ENCODE measurements at places on chromosomes 12 and 14.

DNA sequence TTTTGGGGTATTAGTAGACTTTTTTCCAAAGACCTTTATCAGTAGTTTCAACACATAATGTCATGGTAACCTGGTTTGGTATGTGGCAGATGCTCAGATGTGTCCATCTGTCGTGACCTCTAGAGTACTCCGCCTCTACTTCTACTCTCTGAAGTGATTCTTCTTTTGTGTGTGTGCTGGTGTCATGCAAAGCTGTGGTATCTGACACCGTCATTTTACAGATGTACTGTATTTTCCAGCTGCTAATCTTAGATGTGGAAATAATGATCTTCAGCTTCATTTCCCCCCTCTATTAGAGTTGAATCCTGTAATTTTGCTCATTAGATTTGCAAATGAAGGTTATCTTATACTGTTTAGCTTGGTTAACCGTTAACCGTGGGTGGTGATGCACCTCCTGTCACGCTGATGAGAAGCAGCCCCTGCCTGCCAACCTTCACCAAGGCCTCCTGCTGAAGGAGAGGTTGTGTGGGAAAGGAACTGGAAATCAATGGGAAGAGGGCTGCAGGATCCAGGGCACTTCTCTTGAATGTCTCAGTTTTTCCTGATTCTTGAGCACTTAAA, 222.4 kb upstream of the AMIGO2 start:
- no peak for DNase-seq

GRCh38 chr14:43087666-43088065, 1419.4 kb downstream of the FSCB start:
- DNase-seq, result no peak

DNA sequence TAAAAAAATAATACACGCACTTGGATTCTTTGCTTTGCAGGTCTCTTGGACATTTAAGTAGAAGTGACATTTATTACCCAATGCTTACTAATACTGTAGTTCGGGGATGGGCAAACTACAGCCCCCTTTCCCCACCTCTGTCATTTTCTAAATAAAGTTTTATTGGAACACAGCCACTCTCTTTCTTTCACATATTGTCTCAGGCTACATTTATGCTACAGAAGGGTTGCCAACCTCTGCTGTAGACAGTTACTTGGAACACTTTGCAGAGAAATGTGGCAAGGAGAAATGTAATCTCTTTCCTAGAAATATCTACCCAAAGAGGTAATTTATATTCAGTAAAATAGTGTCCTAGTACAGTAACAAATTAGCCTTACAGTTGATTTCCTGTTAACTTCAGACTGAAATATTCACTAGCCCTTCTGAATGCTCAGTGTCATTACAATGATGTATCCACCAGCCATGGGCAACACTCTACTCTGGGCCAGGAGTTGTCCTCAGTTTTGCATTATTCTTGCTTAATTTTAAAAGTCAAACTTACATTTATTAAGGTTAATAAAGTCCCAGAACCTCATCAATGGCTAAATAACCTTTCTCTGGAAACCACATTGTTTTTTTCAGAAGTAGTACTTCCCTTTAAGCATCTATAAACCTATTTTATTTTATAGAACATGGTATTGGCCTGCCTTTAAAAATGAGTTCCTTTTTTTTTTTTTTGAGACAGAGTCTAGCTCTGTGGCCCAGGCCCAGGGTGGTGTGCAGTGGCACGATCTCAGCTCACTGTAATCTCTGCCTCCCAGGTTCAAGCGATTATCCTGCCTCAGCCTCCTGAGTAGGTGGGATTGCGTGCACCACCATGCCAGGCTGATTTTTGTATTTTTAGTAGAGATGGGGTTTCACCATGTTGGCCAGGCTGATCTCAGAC, 269.6 kb upstream of the AMIGO2 start:
- no peak for DNase-seq

DNA sequence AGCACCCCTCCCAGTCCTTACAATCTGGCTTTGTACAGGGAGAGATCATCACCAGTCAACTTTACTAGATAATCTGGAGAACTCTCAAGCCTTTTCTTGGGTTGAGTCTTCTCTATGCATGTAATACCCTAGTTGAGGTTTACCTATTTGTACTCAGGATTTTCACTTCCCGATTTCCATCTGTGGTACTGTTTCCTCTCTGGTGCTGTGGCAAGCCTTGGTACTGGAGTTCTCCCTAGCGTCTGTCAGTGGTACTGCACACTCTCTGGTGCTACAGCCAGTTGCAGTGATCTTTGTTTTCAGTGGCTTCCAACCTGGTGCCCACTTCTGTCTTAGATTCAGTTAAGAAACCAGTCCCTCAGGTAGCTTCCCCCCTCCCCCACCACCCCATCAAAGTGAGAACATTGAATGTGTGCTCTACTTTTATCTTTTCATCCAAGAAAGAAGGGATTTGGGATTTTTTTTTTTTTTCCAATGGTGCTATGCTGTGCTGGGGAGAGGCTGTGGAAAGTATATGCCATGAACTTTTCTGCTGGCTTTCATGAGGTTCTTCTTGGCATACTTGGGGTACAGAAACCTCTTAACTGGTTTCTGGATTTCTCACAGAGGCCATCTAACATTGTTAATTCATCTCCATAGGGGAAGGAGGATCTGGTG, 69.4 kb upstream of the EVL start:
- DNase-seq, result peak; percentile 42

DNA sequence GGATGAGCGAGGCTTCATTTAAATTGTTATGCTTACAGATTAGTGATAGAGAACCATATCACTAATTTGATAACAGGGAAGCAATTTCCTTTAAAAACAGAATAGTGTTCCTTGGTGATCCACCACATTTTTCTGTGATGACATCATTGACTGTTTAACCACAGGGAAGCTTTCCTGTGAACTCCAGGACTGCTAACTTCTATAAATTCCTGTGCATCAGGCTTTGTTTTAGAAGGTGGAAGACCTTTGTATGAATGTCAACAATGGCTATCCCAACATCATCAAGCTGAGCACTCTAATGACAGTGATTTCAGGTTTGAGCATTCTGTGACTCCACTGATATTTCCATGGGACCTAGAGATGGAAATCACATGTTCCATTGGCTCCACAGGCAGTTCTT, 177.1 kb downstream of the RMST start:
- no peak for DNase-seq

GRCh38 chr14:60565211-60565610, 56.3 kb downstream of the SIX6 start:
- no peak for DNase-seq

GRCh38 chr14:35992816-35993683, 166.9 kb downstream of the BRMS1L start:
- no peak for DNase-seq

- DNase-seq, result no peak
Observed at GRCh38 chr12:56236985-56237384, 7.1 kb downstream of the SLC39A5 start.

DNA sequence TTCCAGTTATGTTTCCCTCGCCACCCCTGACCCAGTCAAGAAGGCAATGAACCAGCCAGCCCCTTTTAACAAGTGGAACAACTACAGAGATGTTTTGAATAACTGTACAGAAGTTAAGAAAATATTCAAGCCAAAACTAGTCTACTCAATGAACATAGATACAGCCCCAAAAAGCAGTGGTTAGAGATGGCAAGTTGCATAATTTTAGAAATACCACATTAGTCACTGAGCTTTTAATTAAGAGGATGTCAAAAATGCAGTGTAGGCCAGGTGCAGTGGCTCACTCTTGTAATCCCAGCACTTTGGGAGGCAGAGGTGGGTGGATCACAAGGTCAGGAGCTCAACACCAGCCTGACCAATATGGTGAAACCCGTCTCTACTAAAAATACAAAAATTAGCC, 27.2 kb downstream of the PROX2 start:
- DNase-seq, result no peak

- DNase-seq, result no peak
Observed at GRCh38 chr12:111448266-111448830, 42.6 kb downstream of the SH2B3 start.

GRCh38 chr12:2613326-2614073, 181.3 kb upstream of the FKBP4 start:
- no peak for DNase-seq

DNA sequence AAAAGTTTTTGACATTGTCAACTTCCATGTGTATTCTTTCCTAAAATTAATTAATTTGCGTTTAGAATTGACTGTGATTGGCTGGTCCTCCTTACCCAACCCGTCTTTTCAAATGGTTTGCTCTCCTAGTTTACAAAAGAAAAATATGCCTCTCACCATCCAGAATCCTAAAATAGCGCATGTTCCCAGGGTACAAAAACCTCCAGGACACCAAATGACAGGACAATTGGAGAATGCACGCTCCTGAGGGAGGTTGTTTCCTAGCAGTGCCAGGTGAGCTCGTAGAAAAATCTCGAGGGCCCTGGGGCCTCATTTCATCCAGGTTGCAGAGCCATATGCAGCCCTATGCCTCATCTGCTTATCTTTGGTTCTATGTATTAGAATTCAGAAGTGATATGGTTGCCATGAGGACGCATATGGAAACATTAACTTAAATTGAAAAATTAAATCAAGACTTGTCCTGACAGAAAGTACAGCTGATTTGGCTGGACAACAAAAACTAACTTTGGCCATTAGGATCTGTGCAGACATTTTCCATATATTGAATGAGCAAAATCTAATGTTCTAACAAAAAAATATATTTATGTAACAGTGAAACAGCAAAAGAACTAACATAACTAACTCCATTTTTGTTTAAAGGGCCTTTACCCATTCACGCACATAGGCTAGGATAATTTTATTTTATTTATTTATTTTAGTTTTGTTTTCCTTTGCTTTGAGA, 28.2 kb upstream of the EGLN3 start:
- no peak for DNase-seq

DNA sequence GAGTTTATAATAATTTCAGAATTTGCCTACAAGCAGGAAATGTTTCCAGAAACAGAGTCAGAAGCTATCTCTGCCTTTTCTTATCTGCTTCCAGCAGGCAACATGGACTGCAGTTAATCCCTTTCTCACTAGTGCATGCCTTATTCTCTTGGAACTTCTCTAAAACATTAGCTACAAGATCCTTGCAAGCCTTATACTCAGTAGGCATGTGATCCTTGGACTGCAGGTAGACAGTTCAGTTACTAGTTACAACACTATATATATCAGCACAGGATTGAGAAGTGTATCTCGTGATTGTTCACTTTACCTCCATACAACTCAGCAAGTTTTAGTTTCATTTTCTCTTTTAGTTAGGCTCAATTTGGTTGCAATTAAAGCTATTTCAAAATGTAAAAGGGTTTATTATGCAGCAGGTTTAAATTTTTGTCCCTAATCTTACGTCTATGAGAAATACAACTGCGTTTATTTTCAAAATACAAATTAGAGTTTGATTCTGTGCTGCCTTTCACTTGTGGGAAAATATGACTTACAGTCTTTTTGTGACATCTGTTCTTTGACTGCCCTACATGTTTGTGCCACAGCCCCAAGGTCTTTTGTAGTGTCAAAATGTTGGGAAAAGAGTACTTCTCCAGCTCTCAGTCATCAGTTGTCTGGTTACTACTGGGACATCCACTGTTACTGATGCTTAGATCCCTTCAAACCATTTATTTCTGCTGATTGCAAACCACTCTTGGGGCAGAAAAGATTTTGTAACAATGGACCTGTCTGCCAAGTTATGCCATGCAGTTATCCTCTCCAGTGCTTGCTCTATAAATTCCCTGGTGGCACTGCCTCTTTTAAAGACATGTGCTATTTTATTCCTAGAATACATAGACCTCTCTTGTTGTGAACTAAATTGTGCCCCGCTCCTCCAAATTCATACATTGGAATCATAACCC, 709.0 kb upstream of the FOXG1 start:
- no peak for DNase-seq

DNA sequence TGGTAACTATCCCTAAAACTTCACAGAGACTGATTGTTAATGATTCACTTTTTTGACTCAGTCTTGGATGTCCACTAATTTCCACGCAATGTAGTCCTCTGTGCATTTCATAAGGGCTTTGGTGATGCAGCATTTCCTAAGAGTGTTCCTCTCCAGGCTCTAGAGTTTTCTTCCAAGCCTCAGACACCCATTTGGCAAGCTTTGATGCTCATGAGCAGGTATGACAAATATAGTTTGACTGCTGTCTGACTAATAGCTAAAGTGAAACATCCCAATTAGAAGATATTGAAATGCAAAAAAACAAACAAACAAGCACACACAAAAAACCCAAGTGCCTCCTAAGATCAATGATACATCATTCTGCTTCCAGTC, 1.5 kb upstream of the VAMP1 start:
- no peak for DNase-seq

- peak; percentile 59 for DNase-seq
Observed at GRCh38 chr12:69052613-69053408, 119.8 kb upstream of the CPM start.

- DNase-seq, result no peak
Observed at GRCh38 chr12:49632986-49633702, 9.8 kb downstream of the PRPF40B start.

GRCh38 chr14:104304451-104305351, 166.3 kb downstream of the KIF26A start:
- no peak for DNase-seq

- no peak for DNase-seq
Observed at GRCh38 chr12:14418451-14418890, 53.0 kb downstream of the ATF7IP start.

DNA sequence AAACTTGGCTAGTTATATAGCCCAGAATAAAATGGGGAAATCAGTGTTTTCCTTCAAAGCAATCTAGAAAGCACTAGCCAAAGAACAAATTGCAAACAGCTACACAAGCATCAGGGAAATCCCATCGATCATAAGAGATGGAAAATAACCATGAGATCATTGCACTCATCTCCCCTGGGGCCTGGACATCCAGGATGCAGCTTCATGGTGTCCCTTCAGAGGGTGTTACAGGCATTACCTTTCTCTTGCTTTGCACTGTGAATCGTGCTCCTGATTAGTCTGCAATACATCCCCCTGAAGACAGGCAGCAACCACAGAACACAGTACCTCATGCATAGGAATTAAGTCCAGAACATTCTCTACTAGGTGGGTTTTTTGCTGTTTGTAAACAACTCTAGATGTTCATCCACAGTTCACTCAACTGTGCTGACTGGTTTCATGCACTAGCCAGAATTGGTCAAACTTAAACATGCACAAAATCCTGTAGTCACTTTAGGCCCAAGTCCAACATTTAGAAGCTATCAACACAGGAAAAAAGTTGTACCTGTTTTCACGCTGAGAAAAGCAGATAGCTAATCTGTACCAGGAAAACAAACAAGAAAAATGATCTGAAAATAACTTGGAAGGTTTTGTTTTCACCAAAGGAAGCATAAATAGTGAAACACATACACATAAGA, 120.1 kb downstream of the ZFP36L1 start:
- DNase-seq, result no peak

- DNase-seq, result no peak
Observed at GRCh38 chr12:95908573-95908972, 33.8 kb downstream of the CCDC38 start.

DNA sequence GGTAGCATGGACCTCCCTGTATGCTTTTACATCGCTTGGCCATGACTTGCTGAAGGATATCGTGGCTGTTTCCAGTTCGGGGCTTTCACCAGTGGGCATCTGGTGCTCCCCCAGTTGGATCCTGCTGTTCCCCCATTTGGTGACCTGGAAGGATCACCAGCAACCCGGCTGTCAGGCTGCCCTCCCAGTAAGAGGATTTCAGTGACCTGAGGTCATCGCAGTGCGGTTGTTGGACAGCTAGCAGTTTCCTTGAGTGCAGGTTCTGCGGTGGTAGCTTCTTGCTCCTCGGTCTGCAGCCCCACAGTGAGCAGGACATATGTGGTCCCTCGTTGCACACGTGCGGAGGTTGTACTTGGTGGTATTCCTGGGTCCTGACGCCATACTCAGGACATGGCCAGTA, 58.7 kb downstream of the TMEM132C start:
- DNase-seq, result no peak

- DNase-seq, result no peak
Observed at GRCh38 chr12:113368331-113368730, 9.9 kb downstream of the PLBD2 start.
